Thoracic aorta (tissue), 2 donors: ENCODE measurements at places on chromosomes 3 and 15.

- no peak for DNase-seq
Observed at GRCh38 chr3:5071061-5071460, 51.0 kb upstream of the ARL8B start.

DNA sequence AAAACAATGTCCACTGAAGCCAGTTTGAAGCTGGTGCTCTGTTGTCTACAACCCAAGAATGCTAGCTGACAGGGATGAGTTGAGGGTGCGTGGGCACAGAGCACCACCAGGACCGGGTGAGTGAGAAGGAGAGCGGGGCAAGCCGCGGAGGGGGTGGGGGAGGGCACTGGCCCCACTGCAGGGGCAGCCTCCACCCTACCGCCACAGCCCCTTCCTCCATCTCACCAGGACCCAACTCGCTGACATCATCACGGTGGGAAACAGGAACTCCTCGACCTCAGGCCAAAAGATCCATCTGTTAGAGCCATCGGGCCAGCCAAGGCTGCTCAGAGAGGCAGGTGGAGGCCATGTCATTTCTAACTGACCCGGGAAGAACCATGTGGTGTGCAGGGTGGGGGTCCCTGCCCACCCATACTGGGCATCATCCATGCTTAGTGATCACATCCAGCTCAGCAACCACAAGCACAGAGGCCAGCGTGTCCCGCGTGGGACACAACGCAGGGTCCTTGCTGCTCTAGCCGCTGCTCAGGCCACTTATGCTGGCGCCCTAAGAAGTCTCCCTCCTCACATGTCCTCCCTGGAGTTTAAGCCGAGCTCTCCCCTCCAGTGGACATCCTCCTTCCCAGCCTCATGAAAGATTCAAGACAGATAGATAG lies 57.6 kb upstream of the GATA2 start:
- DNase-seq, result no peak

- no peak for DNase-seq
Observed at GRCh38 chr15:79494963-79495755, 63.0 kb downstream of the MINAR1 start.

- no peak for DNase-seq
Observed at GRCh38 chr3:57696801-57697321, 4.0 kb upstream of the DENND6A start.

DNA sequence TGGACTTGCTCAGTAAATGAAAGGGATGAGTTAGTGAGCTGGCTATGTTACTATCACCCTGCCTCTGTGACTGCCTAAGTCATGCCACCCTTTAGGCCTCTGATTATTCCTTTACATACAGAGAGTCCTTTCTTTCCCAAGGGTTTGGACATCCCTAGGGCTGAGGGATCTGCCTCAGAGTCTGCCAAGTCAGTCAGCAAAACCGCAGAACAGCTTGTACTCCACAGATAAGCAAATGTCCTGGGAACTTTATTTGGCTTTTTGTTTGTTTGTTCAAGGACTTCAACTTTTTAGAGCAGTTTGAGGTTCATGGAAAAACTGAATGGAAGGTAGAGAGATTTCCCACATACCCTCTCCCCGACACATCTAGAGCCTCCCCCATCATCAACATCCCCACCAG lies 82.6 kb upstream of the TRIM42 start:
- DNase-seq, result no peak

DNA sequence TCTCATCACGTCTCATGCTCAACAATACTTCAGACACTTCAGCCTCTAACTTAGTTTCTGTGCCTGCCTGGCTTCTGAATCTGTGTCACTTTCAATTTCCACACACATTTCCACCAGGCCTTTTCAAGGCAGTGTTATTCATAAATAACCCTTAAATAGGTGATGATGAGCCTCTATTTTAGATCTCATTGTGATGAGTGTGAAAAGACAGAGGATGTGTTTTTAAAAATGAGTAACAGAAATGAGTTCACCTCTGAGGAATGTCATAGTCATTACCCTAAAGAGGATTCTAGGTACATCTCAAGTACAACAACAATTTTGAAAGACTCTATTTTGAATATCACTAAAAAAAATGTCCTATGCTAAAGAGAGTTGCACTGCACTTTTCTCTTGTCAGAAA lies 64.6 kb downstream of the STAC start:
- DNase-seq, result no peak

- no peak for DNase-seq
Observed at GRCh38 chr3:161148832-161149475, 43.8 kb upstream of the B3GALNT1 start.

- DNase-seq, result no peak
Observed at GRCh38 chr3:113330742-113331141, 110.6 kb downstream of the CFAP44 start.

DNA sequence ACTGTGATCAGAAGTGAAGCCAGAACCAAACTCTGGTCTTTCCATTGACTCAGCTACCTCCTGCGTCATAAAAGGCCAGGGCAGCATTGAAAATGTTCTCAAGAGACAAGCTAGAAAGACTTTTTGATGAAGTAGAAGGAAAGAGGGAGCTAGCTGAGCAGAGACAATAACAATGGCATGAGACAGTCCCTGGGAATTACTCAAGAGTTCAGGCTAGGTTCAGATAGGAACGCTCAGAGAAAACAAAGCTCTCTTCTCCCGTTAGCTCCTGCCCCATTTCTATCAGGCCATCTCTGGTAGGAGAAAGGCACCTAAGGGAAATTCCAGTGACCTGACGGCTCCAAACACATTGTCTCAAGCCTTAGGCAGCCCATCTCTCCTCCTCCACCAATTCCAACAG lies 7.0 kb upstream of the OXTR start:
- no peak for DNase-seq

GRCh38 chr15:41160639-41161315 lies 44.7 kb upstream of the INO80 start:
- no peak for DNase-seq

DNA sequence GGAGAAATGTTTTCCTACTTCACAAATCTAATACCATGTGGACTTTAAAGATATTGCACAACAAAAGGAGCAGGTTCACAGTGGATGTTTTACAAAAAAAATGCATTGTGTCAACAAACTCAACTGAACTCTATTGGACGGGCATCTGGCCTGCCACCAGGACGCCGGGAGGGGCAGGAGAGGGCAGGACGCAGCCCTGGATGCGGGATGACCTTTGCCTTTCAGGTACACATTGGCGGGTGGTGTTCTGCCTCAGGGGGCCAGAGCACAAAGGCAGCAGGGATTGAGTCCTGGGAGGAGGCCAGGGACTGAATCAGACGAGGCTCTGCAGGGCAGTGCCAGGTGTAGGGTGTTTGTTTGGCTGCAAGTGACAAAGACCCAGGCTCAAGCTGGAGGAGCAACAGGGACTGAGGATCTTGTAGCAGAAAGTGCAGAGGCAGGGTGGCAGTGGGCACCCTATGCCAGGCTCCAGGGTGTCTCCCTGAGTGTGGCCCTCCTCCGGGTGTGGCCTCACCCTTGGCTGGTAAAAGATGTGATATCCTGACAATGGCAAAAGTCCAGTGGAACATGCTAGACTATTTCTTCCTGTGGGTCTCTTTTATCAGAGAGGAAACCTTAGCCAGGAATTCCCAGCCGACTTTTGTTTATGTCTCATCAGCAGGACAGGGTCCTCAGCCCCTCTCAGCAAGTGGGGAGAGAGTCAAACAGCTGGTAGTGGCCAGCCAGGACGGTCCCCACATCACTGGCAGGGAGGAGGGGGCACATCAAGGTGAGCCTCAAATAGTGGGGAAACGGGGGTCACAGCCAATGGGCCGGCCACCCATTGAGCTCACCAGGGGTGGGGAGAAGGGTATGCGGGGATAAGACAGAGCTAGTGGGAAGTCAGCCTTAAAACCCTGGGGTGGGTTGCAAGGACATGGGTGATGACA lies 29.7 kb upstream of the KLF13 start:
- no peak for DNase-seq

GRCh38 chr3:16176391-16177030 lies 2.0 kb downstream of the GALNT15 start:
- DNase-seq, result no peak

- no peak for DNase-seq
Observed at GRCh38 chr3:159584421-159584820, 404.2 kb upstream of the IL12A start.

GRCh38 chr3:1600206-1600605 lies 498.5 kb upstream of the CNTN4 start:
- DNase-seq, result no peak

GRCh38 chr3:73804204-73804603 lies 179.5 kb upstream of the PDZRN3 start:
- DNase-seq, result no peak
